T-helper 9 cell (primary cell): ENCODE measurements at places on chromosomes 16 and 17.

- no peak for DNase-seq
Measured at GRCh38 chr17:81520021-81520901, 7.7 kb upstream of the ACTG1 start.

- DNase-seq, result no peak
Measured at GRCh38 chr17:41547921-41548843, 20.1 kb upstream of the KRT19 start.

- no peak for DNase-seq
Measured at GRCh38 chr17:12050646-12051225, 30.1 kb downstream of the MAP2K4 start.

GRCh38 chr17:82490512-82491195 lies 28.9 kb upstream of the FOXK2 start:
- no peak for DNase-seq

- no peak for DNase-seq
Measured at GRCh38 chr17:43068570-43069367, 43.7 kb downstream of the RND2 start.

- no peak for DNase-seq
Measured at GRCh38 chr17:40791787-40792436, 7.8 kb downstream of the KRT28 start.

DNA sequence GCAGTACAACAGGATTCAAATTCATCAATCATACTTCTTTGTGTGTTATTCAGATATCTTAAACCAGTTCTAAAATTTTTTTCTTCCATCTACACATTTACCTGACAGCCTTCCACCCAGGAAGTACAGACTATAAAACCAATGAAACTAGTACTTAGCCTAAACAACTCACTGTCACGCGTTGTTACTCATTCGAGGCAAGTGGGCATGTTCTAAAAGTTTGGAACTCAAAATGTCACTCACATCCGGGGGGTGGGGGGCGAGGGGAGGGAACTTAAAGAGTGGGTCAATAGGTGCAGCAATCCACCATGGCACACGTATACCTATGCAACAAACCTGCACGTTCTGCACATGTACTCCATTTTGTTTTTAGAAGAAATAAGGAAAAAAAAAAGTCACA lies 90.4 kb upstream of the PLEKHM1 start:
- no peak for DNase-seq

GRCh38 chr16:88960516-88960915 lies 16.5 kb downstream of the CBFA2T3 start:
- no peak for DNase-seq

DNA sequence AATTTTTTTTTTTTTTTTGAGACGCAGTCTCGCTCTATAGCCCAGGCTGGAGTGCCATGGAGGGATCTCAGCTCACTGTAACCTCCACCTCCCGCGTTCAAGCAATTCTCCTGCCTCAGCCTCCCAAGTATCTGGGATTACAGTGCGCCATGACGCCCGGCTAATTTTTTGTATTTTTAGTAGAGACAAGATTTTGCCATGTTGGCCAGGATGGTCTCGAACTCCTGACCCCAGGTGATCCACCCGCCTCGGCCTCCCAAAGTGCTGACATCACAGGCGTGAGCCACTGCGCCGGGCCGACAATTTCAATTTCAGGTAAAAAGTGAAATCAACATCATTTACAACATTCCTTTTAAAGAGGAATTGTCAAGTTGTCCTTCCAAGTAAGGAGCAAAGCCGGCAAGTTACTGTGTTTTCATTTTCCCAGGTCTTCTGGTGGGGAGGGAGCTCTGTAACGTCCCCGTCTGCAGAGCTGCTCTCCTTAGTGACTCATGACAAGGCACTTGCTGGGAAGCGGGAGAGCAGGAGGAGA lies 873 bp downstream of the NPLOC4 start:
- no peak for DNase-seq

DNA sequence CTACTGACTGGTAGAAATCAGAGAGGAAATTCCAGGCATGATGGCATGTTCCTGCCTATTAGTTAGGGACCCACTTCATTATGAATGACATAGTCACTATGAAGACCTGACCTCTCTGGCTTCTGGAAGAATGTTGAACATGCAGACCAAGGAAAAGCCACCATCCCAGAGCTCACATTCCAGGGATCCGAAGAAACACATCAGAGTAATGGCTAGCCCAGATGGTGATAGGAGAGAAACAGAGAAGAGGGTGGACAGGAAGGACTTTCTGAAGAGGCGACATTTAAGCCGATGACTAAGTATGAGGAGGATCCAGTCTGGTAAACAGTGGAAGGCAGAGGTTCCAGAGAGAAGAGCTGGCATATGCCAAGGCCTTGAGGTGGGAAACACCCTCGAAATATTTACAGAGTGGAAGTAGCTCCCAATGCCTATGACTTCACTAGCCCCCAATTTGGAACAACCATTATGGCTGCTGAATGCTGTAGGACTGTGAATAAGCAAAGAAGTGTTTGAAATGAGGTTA lies 216.2 kb downstream of the RBFOX1 start:
- DNase-seq, result no peak

GRCh38 chr17:61504697-61505096 lies 52.5 kb downstream of the TBX4 start:
- DNase-seq, result no peak

DNA sequence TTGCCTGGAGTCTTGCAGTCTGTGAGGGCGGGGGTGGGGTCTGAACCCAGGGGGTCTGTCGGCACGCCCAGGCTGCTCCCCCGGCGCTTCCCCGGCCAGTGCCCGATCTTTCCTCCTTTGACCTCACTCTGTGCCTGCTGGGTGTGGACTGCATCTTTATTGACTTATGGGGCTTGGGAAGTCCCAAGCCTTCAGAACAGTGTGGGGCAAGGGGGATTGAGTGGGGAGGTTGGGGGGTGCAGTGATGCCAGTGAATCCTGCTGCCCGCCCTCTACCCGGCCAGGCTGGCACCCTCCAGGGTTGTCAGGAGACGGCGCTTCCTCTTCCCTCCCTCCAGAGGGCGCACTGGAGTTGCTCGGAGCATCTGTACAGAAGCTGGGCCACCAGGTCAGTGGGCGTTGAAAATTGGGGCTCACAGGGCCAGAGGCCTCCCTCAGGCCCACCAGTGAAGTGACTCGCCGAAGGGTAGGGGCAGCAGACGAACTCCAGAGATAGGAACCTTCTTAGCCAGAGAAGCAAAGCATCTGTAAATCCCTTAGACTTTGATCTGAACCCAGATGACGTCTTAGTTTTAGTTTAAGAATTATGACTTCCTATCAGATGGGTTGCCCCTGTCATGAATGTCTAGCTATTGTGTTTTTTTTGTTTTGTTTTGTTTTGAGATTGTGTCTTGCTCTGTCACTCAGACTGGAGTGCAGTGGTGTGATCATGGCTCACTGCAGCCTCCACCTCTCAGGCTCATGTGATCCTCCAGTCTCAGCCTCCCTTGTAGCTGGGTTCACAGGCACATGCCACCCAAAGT lies 184.8 kb upstream of the CIBAR2 start:
- DNase-seq, result peak; percentile 46

- DNase-seq, result no peak
Measured at GRCh38 chr16:26795184-26795583, 271.5 kb upstream of the C16orf82 start.

DNA sequence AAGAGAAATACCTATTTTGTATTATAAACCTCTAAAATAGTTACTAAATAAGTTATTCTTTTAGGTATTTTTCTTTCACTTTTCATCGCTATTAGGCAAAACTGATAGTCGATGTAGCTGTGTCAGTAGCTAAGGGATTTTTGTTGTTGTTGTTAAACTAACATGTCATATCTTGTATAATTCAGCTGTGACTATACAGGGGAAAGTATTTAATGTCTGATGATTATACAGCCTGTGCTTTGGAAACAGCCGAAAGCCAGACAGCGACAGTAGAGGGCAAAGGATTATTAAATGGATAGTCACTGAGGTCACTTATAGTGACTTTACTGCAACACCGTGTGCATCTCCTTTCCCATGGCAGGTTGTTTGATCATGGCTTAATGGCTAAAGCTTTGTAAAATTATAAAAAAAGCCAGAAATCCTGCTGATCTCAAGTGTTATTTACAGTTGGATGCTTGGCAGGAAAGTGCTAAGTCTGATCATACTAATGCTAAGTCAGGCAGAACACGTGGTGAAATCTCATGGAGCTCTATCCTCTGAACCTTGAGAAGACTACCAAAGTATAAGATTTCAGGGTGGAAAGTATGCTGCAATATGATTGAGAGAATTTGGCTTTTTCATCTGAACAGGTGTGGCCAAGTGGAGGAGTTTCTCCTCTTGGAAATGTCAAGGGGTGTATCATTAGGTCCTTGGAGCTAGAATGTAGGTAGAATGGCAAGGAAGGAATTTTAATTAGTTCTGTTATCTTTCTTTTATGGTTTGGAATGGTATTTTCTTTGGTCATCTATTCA lies 88.4 kb downstream of the FTO start:
- DNase-seq, result no peak
